ENCODE measurements at places on chromosomes 3 and 15.

- no peak for DNase-seq
Observed at GRCh38 chr3:12131351-12132090, 27.2 kb downstream of the TIMP4 start.

DNA sequence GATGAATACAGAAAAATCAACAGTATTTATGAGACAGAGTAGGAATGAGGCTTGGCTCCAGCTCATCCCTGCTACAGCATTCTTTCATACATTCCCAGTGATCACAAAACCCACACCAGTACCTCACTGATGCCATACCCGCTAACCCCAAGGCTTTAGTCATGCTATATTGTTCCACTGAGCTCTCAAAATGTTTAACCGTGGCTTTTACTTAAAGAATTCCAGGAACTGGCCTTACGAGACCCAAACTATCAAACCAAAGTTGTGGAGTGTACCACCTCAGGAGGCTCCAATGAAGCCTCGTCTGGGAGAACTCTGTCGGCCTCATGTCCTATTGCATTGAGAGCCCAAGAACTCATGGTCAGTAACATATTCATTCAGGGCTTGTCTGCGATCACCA is 278.9 kb downstream of the ULK4 start:
- DNase-seq: no peak

DNA sequence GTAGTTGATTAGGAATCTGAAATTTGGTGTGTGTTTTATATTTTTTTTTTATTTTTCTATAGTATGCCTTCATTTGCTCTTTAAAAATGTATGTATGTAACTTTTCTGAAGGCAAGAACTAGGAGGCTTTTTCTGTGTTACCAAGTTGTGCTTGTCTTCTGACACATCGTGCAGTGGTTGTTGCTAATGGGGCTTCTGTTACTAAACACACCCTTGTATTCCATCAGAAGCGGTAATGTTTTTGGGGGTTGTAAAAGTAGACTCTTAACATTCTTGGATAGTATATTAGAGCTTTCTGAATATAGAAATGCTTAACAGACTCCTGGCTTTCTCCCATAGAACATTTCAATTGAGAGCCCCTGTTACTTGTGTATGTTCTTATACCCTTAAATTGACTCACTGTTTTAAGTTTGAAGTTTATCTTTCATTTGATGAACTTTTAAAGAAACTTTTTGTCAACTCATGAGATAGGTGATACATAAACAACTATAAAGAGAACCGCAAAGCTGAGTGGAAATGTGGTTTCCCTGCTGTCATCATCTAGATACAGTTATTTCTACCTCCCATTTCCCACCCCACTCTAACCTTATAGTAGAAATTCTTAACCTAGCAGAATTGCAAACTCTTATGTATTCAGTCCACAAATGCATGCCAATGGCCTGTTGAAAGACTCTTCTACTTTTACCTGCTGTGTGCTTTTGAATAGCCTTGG is 2.5 kb downstream of the TIPARP start:
- no peak for DNase-seq

DNA sequence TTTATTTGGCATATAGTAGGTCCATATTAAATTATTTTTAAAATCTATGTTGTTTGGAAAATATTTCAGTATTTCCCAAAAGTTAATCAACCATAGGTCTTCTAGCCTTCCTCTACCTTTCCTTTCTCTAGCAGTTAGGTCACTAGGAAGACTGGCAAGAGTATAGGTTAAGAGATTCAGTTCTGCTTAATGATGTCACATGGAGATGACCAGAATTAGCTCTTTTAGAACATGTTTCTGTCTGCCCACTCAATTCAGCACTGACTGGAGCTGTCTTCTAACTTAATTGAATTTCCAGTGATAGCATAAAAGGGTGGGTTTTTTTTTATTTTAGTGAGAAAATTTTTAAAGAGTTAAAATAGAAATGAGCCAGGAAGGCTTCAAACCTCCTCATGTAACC is 23.8 kb upstream of the ZBED2 start:
- DNase-seq: no peak

- no peak for DNase-seq
Observed at GRCh38 chr3:177482048-177482691, 284.9 kb upstream of the TBL1XR1 start.

DNA sequence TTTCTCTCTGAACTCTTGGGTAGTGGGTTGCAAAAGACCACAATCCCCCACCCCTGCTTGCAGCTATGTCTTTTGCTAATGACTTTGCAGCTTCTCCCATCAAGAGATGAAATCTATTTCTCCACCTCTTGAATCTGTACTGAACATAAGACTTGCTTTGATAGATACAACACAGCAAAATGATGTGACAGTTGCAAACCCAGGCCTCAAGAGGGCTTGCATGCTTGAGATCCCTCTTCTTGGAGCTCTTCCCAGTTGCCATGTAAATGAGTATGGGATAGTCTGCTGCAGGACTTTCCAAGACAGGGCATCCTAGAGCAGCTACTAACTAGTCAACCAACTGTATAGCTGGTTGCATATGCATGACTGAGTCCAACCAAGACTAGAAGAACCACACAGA is 783.6 kb downstream of the PDCD6IP start:
- DNase-seq: no peak

DNA sequence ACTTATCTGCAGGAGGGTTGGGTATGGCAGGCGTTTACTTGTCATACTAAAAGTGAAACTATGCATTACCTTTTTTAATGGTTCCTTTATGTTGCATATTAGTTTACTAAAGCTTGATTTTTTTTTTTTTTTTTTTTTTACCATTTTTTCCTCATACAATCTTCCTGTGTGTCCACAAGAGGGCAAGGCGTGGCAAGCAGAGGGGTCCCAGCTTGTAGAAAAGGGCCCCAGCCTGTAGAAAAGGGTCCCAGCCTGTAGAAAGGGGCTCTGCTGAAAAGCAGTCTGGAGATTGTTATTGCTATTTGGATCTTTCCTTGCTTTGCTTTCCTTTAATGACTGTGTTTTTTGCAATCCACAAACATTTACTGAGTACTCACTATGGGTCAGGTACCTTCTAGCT is 21.9 kb downstream of the MKRN2 start:
- no peak for DNase-seq
